ENCODE measurements at places on chromosomes 2 and 18.

GRCh38 chr2:225496568-225496967 lies 97.1 kb downstream of the NYAP2 start:
- DNase-seq, result no peak

DNA sequence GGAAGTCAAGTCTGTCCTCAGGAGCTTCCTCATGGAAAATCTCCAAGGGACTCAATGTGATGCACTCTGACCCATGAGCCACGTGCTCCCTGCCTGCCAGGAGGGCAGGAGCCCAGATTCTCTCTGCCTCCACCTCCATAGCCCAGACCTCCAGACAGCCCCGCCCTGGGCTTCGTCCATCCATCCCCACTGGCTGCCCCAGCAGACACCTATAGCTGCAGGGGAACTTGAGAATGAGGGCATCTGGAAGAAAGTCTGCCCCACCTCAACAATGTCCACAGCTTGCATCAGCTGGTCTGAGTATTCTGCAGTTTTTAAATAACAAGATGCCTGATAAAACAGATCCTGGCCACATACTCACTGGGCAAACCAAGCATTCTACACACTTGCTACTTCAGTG lies 418.8 kb upstream of the SMIM21 start:
- DNase-seq, result no peak

DNA sequence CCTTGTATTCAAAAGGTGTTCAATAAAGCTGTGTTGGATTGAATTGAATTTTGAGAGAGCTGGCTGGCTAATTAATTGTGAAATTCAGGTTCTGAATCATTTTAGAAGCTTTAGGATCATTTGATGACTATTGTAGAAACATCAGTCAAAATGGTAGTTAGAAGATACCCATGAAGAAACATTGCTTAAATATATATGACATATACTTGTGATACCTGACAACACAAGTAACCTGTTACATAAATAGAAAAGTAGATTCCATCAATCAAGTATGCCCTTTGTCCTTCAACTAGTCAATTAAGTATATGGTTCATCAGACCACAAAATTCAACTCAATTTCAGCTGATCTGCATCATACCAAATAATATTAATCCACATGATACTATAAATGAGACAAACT lies 185.6 kb downstream of the PID1 start:
- DNase-seq, result no peak

DNA sequence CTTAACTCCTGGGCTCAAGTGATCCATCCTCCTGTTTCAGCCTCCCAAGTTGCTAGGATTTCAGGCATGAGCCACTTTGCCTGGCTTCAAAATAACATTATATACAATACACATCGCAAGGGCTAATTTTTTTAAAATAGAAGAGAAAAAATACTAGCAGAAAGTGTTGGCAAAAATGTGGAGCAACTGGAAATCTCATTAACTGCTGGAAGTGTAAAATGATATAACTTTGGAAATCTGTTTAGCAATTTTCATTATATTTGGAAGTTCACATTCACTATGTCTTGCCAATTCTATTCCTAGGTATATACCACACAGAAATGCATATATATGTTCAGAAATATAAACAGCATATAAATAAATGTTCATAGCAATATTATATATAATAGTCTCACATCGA lies 55.1 kb upstream of the ZBTB14 start:
- DNase-seq, result no peak

- no peak for DNase-seq
Measured at GRCh38 chr2:45889053-45889452, 237.6 kb downstream of the PRKCE start.

DNA sequence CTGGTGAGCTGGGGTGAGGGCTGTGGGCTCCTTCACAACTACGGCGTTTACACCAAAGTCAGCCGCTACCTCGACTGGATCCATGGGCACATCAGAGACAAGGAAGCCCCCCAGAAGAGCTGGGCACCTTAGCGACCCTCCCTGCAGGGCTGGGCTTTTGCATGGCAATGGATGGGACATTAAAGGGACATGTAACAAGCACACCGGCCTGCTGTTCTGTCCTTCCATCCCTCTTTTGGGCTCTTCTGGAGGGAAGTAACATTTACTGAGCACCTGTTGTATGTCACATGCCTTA lies 10.5 kb downstream of the PROC start:
- no peak for DNase-seq

- no peak for DNase-seq
Measured at GRCh38 chr2:232437195-232437571, 18.8 kb upstream of the ALPI start.

DNA sequence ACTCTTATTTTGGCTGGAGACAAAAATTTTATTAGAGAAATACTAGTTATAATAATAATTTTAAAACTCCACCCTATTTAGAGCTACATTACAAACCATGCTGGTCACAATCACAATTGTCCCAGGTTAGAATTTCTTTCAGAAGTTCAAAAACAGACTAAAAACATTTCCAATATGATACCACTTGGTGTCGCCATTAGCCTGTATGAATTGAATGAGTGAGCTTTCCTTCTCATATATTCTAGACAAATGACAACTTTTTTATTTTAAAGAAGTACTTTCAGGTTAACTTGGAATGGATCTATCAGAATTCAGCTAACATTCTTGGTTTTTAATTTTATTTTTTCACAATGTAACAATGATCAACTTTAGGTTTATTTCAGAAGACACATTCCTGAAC lies 48.0 kb downstream of the SERPINB8 start:
- no peak for DNase-seq

- peak; percentile 12 for DNase-seq
Measured at GRCh38 chr18:79388043-79388442, 7.7 kb upstream of the NFATC1 start.

- no peak for DNase-seq
Measured at GRCh38 chr2:39383146-39383545, 53.9 kb downstream of the MAP4K3 start.

DNA sequence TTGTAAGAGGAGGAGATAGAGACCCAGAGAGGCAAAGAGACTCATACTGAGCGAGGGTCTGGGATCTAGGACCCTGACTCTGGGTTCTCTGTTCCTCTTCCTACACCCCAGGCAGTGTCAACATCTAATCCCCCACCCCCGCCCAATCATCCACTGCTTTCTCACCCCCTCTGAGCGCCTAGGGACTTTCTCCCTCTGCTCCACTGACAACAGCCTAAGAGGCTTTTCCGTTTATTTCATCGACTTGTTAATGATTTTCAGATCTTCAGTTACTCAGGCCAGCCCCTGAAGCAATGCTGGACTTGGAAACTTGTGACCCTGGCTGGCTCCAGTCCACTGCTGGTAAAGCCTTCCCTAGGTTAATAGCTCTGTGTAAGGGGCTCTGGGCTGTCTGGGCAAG lies 65.1 kb downstream of the TFCP2L1 start:
- no peak for DNase-seq

DNA sequence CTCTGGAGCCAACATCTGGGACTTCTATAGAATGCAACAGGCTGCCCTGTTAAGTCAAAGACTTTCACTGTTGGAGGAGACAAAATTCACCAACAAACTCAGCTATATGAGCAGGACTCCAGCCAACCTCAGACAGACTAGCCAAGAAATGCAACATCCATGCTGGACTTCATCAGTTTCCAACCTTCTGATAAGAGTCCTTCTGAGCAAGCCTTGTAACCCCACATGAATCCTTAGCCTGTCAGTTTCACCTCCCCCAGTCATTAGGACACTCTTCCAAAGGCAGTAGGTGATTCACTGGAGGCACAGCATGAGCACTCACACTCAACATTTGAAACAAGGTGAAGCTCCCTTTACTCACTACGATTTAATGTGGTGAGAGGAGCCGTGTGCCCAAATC lies 5.8 kb downstream of the TBC1D8 start:
- no peak for DNase-seq

DNA sequence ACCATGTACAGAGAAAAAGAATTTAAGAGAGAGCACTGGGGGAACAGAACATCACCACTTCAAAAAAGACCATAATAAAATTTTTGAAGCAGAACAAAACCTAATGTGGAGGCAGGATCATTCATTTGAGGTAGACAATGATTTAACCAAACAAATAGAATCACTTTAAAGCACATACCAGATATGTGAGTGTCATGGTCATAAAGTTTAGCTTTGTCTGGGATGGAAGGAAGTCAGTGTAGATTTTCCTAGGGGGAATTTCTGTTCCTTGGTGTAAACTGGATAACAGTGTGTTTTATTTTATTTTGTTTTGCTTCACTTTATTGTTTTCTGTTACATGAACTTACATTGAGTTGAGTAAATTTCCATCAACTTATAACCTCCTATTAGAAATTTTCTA lies 120.8 kb downstream of the CRIM1 start:
- no peak for DNase-seq

DNA sequence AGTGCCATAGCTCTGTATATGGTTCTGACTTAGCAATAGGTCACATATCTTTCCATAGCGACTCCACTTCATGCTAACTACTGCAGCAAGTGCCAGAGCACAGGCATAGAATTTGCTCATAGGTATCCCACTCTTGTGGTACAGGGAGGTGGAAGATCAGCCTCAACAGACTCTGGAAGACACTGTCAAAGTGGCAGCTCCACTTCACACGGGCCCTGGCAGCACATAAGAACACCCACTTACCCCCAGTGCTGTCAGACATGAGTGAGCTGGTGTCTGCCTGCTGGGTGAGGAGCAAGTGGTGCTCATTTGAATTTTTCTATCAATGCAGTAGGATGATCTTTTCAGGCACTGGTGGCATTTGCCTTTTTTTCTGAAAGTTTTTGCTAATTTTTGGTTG lies 48.6 kb downstream of the BCL2L11 start:
- DNase-seq, result no peak

- no peak for DNase-seq
Measured at GRCh38 chr18:10029711-10030110, 115.9 kb downstream of the VAPA start.

- DNase-seq, result peak; percentile 46
Measured at GRCh38 chr2:69742322-69742952, 503 bp downstream of the ANXA4 start.

DNA sequence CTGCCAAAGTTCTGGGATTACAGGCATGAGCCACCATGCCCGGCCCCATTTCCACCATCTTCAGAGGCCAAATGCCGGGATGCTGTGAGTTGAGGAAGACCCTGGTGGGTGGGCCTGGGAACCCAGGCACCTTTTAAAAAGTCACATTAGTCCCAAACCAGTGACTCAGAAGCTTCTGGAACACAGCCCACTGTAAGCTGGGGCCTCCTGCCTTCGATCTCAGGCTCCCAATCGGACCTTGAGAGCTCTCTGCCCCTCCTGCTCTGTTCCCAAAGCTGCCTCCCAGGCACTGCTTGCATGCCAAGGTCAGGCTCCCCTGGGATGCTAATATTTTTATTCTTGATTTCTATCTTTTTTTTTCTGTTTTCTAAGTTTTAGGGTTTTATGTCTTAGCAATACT lies 4.2 kb downstream of the ADCY3 start:
- DNase-seq, result no peak
